Lower lobe of right lung (tissue), 2 donors: ENCODE measurements at places on chromosomes 16 and 17. TPM values are rescaled to one million over a fixed set of nuclear protein-coding genes. Genes with fewer than 3 reads are reported as not detected.
A peak's percentile ranks its signal among the peaks of the same experiment; 100 is the strongest.

DNA sequence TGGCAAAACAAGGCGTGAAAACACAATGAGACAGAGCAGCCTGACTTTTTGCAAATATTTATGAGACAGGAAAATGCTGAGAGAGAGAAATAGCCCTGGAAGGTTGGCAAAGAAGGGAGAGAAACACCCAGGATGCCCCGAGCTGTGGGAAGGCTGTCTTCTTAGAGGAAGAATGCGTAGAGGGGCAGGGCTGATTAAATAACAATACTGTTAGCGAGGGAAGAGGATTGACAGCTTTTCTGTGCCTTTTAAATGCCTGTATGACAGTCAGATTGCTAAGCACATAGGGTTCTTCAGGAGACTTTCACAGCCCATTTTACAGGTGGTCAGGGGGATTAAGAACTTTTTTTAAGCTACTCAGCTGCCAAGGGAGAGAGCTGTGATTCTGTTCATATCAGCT lies 219.2 kb downstream of the SHISA9 start:
- DNase-seq, result no peak

- DNase-seq, result peak; percentile 50
Measured at GRCh38 chr17:79942591-79943346, 92.9 kb downstream of the TBC1D16 start.

GRCh38 chr16:58661199-58661830 lies 23.3 kb downstream of the SLC38A7 start:
- no peak for DNase-seq

GRCh38 chr17:32222621-32223020 lies 43.0 kb upstream of the RHBDL3 start:
- no peak for DNase-seq

DNA sequence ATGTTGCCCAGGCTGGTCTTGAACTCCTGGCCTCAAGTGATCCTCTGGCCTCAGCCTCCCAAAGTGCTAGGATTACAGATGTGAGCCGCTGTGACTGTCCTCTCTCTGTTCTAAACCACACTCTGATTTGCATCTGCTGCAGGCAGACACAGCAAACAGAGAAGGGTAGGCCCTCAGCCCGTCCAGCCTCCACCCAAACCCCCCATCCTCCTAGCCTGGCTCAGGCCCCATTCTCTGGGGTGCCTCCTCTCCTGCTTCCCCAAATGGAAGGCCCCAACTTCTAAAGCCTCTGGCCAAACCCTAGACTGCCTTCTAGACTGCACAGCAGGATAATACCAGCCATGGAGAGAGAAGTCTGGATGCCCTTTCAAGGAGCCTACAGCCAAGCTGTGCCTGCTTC lies 4.1 kb upstream of the GFAP start:
- DNase-seq, result peak; percentile 3

- DNase-seq, result no peak
Measured at GRCh38 chr17:67076290-67076689, 31.9 kb downstream of the CACNG1 start.

The TMC6 gene
- 173 TPM for total RNA-seq

The CD300LF gene
- 66.2 TPM for total RNA-seq

The UNC45B gene
- total RNA-seq, result 0.77 TPM

- no peak for DNase-seq
Measured at GRCh38 chr17:77496831-77497577, 356.2 kb downstream of the SEC14L1 start.

- DNase-seq, result no peak
Measured at GRCh38 chr16:84876873-84877606, 57.3 kb downstream of the CRISPLD2 start.

The CNGB1 gene
- total RNA-seq, result 0.35 TPM

DNA sequence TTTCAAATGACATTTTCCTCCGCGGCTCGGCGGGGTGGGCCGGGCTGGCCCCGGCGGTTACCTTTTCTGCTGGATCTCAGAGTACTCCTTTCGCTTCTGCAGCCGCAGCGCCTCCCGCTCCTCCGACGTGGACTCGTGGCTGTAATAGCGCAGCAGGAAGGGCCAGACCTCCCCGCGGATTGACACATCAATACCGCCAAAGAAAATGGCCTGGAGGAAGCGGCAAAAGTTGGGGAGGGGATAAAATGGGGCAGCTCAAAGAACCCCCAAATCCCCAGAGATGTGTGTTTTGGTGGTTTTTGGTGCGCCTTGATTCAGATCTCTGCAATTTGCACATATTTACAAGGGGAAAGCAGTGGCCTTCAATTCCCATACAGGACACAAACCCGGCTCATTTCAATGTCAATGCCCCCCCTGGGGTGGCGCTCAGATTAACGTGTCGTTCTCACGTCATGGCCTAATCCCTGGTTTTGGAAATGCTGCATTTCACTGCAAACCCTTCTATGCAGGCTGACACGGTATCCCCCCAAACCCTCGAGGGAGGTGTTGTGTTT lies 85.9 kb downstream of the TBC1D16 start:
- DNase-seq, result no peak

- no peak for DNase-seq
Measured at GRCh38 chr16:70661534-70661917, 15.2 kb downstream of the IL34 start.

- DNase-seq, result no peak
Measured at GRCh38 chr16:66701516-66701915, 5.0 kb upstream of the CMTM4 start.

DNA sequence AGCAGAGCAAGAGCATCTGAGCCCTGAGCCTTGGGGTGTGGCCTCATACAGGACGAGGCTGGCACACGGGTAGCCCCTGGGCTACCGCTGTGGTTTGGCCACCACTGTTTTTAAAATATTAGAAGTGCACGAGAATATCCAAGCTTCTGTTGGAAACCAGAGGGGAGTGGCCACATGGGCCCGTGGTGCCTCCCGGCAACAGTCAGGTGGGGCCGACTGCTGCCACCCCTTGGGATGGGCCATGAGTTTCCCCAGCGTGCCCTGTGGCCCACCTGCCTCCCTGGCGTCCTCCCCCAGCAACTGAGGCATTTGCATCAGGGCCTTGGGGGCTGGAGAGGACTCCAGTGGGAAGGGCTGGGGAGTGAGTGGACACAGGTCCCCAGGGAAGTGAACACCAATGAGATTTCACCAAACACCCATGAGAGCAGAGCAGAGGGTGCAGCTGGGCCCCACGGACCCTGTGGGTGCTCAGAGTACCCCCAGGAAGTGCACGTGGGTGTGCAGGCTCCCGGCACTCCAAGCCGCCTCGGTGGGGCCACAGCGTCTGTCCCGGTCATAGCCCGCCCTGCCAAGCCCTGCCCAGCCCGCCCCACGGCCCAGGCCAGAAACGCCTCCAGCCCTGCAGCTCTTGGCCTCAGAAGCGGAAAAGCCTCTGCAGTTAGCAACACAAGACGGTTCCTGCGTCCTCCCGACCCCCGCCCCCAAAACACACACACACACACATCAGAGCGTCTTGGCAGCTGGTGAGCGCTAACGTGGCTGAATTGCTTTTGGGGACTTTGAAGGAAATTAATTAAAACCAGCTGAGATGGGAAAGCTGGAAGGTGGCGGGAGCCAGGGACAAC lies 22.7 kb downstream of the ZNF469 start:
- DNase-seq, result no peak

- DNase-seq, result no peak
Measured at GRCh38 chr17:69592692-69593350, 178.3 kb downstream of the MAP2K6 start.

The LCMT1 gene
- 35.7 TPM for total RNA-seq

DNA sequence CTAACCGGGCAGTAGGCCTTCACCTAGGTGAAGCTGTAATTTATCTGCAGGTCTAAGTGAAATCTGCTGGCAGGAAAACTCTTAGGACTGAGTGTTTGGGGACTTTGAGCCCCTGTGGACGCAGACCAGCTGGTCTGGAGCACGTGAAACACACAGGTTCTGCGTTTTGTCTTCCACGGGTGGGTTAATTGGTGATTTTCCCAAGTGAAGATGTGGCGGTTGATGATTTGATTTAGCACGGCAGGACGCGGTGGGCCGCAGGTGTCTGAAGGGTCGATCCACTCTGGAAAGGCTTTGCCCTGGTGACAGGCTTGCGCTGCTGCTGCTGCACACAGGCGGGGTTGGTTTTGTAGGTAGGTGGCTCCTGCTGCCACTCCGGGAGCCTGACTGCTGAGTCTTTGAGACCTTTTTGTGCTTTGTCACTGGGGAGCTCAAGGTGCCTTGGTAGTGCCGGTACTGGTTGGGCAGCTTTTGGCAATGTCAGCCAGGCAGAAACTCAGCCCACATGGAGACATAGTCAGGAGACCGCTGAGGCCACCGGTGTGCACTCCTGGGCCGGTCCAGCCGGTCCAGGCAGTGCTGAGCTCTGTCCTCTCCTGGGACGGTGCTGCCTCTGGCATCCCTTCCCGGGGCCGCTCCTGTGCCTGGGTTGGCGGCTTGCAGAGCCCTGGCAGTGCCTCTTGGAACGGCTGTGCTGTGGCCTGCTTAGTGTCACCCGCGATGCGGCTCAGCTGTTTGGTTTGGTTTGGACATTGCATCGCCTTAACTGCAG lies 2.3 kb downstream of the BAIAP2 start:
- DNase-seq, result peak; percentile 88

The DHRS7C gene
- not detected for total RNA-seq

DNA sequence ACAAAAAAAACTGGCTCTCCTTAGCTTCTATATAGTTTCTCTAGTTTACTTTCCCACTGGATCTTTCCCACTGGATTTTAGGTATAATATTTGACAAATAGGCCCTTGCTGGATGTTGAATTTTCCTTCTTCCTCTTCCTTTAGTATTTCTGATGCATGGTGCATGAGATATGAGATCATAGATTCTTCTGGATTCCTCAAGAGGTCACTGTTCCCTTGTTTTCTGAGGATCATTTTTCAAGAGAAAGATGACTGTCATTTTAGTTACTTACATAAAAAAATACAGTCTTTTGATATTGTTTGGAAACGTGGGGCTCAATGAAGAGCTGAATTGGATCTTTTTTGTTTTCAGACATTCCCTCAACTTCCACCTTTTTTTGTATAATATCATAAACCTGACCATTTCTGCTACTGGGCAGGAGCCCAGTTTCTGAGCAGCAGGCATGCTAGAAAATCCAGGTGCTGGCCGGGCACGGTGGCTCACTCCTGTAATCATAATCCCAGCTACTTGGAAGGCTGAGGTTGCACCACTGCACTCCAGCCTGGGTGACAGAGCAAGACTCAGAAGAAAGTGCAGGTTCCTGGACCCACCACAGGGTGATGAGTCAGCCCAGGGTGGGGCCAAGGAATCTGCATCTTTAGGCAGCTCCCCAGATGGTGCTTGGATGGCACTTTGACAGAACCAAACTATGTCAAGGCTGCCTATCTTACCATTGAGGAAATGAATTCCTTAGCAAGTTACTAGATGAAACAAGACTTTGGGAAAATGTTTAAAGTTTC lies 70.3 kb downstream of the SDR42E1 start:
- no peak for DNase-seq

The GRB7 gene
- 34.5 TPM for total RNA-seq

GRCh38 chr16:27458258-27458657 lies 56.3 kb downstream of the IL21R start:
- DNase-seq, result no peak

The CLDN9 gene
- total RNA-seq, result 1.0 TPM

DNA sequence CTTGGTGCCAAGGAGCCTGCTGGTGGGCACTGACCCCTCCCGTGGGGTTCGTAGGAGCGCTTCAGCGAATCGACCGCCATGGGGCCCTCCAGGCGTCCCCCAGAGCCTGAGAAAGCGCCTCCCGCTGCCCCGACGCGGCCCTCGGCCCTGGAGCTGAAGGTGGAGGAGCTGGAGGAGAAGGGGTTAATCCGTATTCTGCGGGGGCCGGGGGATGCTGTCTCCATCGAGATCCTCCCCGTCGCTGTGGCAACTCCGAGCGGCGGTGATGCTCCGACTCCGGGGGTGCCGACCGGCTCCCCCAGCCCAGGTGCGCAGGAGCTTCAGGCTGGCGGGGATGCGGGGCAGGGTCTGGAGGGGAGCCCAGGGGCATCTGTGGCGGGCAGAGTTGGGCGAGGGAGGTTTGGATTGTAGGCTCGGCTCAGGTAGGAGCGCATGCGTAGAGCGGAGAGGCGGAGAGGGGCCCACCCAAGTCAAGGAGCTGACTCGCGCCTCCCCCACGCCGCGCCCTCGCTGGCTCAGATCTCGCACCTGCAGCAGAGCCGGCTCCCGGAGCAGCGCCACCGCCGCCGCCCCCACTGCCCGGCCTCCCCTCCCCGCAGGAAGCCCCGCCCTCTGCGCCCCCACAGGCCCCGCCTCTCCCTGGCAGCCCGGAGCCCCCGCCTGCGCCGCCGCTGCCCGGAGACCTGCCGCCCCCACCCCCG lies 19.8 kb downstream of the FMNL1 start:
- DNase-seq, result peak; percentile 79

The SHISA9 gene
- total RNA-seq, result not detected

DNA sequence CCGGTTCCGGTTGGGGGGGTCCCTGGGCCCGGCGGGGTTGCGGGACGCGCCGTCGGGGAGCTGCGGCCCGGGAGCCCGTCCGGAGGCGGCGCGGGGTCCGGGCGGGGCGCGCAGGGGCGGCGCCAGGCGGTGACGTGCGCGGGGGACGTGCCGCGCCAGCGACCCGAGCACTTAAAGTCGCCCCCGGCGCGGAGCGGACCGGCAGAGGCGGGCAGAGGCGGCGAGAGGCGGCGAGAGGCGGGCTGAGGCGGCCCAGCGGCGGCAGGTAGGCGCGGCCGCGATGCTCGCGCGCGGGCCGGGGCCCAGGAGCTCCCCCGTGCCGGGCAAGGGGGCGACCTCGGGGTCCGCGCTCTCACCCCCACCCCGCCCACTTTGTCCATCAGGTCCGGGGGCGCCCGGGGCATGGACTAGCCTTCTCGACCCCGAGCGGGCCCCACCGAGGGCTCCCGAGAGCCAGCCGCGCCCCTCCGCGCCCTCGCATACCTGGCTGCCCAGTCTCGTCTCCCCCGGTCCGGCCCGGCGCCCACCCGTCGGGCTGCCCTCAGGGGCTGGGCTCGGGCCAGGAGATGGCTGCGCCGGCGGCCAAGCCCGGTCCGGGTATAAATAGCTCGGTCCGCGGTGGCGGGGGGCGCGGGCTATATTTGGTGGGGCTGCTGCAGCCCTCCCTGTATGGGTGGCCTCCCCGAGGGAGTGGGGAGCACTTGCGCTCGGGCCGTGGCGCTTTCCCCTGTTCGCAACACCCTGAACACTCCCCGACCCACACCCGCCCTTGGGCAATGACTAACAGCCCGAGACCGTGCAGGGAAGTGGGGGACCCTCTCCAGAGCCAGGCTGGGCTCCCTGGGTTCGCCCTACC lies at the start of gene SLC16A3:
Gene SLC16A3 (plus strand): TSS at position 201 of the 856 bp plus-strand sequence. CDS start 6,967 bp downstream, outside the sequence.
- DNase-seq, result peak; percentile 87

The FBXW10B gene
- 0.74 TPM for total RNA-seq

DNA sequence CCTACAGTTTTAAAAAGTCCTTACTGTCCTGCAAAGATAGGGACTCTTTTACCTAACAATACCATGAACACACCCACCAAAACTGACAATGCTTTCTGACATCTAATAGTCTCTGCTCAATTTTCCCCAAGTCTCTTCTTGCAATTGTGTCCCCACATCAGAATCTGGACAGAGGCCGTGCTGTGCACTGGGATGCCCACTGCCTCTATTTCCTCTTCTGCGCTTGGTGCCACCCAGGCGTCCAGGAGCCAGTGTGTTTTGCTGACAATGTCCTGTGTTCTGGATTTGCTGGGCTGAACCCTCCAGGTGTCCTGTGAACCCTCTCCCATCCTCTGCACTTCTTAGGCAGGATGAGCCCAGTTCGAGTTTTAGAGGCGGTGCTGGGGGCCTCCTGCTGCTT lies 6.4 kb upstream of the ARHGDIA start:
- no peak for DNase-seq

The BAHCC1 gene
- 19.9 TPM for total RNA-seq

The CACNA1H gene
- total RNA-seq, result 8.4 TPM
